A549 treated with Mapracorat at 1 μM for 4 hours (cell line): ENCODE measurements at places on chromosomes 11 and 22. TPM values are rescaled to one million over a fixed set of nuclear protein-coding genes. Genes with fewer than 3 reads are reported as not detected.

The APOL2 gene
- total RNA-seq: 50.2 to 64.4 TPM (median 57.0 TPM) in 5 replicates

The CAVIN3 gene
- 25.3 to 34.4 TPM (median 28.6 TPM) in 5 replicates for total RNA-seq

The FADS2 gene
- 327 to 428 TPM (median 371 TPM) in 5 replicates for total RNA-seq

The ZFPL1 gene
- total RNA-seq: 31.8 to 34.2 TPM (median 32.7 TPM) in 5 replicates

The LMO2 gene
- total RNA-seq: 0.36 to 1.1 TPM (median 0.72 TPM) in 5 replicates

The TMPRSS4 gene
- 0.70 TPM in 1 of 5 replicates, not detected in the others for total RNA-seq

The OR10D3 gene
- not detected in 5 replicates for total RNA-seq

The HOATZ gene
- total RNA-seq: not detected in 5 replicates

The VPS51 gene
- 50.7 to 52.5 TPM (median 51.8 TPM) in 5 replicates for total RNA-seq

The ZC3H12C gene
- 6.6 to 10.5 TPM (median 9.2 TPM) in 5 replicates for total RNA-seq

The LBHD1 gene
- total RNA-seq: 3.1 to 5.1 TPM (median 4.6 TPM) in 5 replicates

The DESI1 gene
- 14.5 to 17.1 TPM (median 15.3 TPM) in 5 replicates for total RNA-seq

The MS4A8 gene
- total RNA-seq: not detected in 5 replicates
